Fibroblast of upper back skin (primary cell): ENCODE measurements at places on chromosomes 11 and 22.

DNA sequence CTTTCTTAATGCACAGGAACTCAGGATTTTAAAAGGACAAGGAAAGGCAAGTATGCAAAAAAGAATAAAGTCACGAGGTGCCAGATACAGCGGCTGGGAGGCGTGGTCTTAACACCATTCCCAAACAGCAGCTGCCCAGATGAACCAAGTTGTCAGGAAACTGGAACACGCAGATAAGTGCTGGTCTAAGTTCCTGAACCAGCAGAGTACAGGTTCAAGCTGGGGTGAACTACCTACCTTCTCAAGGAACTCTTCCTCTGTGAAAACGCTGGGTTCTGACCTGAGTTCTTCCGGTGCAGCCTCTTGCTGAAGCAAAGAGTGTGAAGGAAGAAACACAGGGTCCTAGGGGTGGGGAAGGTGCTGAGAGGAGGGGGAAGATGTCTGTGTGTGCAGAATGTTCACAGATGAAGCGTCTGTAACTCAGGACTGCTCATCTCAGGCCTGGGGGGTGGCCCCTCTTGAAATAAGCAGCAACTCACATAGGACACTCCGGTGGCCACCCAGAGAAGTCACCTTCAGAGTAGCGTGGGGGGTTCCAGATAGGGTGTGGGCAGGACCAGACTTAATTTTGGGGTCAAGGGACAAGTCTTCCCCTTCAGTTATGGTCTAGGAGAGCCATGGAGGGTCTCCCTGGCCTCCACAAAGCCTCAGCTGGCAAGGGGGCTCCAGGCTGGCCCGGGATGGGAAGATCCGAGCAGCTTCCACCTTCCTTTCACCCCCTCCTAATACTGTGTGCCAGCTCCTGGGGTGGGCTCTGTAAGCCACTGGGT, 3.2 kb downstream of the TPST2 start:
- DNase-seq, result no peak

- no peak for DNase-seq
These were observed 29.1 kb upstream of the KRTAP5-6 start for GRCh38 chr11:1667906-1668305.

DNA sequence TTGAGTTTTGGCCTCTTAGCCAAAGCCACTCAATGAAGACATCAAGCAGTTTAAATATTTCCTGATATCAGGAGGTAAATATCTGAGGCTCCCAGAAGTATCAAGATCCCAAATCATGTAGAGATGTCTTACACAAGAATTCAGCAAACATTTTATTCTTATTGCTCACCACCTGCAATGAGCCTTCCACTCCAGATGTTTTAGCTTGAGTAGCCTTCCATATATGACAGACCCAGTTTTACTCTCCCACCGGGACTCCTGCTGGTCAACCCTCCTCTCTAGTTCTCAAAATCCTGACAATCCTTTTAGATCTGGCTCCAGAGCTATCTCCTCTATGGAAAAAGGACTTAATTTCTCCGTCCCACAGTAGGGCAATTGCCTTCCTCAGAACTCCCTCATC, 404.4 kb downstream of the KCNA4 start:
- no peak for DNase-seq

DNA sequence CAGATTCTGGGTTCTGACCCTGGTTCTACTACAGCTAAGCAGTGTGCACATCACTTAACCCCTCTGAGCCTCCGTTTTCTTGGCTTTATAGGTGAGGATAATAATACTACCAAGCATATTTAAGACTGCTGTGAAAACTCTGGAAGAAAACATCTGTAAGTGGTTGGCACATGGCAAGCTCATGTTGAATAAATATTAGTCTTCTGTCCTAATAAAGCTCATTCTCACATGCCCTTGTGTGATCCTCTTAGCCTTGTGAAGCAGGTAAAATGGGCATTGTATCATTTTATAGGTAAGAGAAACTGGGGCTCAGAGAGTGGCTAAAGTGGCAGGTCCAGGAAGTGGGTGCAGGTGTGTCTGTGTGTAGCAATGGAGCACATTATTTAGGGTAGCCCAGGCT, 8.5 kb downstream of the PKNOX2 start:
- no peak for DNase-seq

DNA sequence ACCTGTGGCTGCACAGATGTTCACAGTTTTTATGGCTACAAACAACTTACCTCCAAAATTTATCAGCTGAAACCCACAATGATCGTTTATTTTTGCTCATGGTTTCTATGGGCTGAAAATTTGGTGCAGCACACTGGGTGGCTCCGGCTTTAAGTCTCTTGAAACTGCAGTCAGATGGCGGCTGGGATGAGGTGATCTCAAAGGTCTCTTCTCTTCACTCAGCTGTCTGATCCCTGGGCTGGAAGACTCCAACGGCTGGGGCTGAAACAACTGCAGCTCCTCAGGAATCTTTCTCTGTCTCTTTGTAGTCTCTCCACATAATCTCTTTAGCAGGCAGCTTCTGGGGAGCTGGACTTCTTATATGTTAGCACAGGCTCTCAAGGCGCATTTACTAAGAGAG, 117.3 kb upstream of the FAT3 start:
- no peak for DNase-seq
